ENCODE measurements at places on chromosomes 5 and 9.

GRCh38 chr9:4211032-4211725 is 88.7 kb downstream of the GLIS3 start:
- DNase-seq, result no peak

DNA sequence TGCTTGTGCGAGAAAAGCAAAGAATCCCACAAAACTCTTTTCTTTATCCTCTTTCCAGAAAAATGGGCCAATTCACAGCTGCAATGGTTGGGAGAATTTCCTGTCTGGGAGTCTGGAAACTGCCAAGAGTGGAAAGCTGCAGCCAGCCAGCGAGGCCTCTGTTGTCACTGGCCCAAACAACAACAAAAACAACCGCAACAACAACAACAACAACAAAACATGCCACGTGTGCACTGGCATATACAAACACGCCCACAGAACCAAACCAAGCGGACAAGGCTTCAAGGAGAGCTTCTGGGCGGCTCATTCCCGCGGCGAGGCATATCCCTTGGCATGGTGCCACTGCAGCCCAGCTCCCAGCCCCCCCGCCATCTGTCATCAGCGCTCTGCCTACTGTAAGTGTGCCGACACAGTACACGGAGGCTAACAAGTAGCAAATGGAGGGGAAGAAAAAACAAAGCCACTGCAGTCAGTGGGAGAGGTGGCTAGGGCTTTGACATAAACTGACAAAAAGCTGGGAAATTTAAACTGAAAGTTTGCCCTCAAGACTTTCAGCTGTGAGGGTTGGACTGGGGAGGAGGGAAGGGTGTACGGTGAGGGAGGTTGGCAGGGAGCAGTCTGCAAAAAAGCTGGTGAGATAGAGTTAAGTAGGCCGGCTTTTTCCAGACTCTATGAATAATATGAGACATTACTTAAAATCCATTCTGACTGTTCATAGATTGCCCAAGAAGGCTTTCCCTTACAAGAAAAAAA is 165.0 kb upstream of the ZNF462 start:
- DNase-seq, result peak; percentile 77

DNA sequence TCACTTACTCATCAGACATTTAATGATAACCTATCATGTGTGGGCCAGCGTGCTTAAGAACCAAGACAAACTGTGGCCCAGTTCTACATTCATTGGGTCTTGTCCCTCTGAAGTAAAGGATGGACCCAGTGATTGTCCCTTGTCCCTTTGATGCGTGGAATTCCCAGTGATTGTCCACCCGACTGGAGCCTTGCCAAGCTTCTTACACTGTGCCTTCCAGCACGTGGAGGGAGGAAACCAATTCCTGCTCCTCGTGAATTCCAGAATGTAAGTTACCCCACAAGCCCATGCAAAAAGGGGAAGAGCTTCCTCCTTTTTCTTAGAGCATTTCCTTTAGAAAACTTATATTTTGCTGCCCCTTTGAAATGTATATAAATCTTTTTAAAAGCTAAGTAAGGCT is 7.9 kb downstream of the CKMT2 start:
- DNase-seq, result no peak

DNA sequence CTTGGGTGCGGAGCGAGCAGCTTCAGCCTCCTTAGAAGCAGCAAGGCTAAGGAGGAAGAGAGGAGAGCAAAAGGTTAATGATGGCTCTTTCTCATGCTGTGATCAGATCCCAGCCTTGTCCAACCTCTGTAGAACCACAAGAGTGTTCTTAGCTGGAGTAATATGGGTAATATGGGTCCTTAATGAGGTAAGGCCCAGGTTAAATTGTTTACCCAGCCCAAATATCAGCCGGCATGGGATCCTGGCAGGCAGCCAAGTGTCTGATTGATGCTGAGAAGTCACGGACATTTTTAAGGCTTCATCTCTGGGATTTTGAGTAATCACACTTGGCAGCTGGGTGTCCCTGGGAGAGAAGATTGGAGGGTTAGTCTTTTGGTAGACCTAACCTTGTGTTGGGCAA is 32.3 kb downstream of the GLRA1 start:
- no peak for DNase-seq

GRCh38 chr5:77294185-77294584 is 83.7 kb downstream of the PDE8B start:
- no peak for DNase-seq

DNA sequence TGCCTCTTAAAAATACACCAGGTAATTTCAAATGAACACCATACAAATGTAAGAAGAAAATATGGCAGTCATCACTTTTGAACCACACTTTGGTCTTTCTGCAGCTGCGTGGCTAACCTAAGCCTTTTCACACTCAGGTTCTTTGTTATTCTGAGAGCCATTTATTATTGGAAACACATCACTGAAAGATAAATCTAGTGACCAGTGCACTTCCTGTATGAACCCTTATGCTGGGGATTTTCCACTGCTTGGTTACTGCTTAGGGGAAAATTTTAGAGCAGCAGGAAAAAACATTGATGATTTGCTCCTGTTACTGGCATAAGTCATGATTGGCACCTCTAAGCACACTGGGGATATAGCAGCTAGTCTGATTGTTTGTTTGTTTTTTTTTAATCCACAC is 58.6 kb upstream of the RANBP3L start:
- DNase-seq, result no peak

- DNase-seq, result no peak
Observed at GRCh38 chr5:14816999-14817761, 54.4 kb downstream of the ANKH start.

DNA sequence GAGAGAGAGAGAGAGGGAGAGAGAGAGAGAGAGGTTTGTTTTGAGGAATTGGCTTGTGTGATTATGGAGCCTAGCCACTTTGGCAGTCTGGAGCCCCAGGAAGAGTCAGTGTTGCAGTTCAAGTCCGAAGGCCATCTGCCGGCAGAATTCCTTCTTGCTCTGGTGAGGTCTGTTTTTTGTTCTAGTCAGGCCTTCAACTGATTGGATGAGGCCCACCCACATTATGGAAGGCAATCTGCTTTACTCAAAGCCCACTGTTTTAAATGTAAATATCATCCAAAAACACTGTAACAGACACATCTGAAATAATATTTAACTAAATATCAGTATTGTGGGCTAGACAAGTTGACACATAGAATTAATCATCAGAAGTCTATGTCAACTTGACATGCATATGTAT is 11.4 kb upstream of the GRM6 start:
- DNase-seq, result no peak

DNA sequence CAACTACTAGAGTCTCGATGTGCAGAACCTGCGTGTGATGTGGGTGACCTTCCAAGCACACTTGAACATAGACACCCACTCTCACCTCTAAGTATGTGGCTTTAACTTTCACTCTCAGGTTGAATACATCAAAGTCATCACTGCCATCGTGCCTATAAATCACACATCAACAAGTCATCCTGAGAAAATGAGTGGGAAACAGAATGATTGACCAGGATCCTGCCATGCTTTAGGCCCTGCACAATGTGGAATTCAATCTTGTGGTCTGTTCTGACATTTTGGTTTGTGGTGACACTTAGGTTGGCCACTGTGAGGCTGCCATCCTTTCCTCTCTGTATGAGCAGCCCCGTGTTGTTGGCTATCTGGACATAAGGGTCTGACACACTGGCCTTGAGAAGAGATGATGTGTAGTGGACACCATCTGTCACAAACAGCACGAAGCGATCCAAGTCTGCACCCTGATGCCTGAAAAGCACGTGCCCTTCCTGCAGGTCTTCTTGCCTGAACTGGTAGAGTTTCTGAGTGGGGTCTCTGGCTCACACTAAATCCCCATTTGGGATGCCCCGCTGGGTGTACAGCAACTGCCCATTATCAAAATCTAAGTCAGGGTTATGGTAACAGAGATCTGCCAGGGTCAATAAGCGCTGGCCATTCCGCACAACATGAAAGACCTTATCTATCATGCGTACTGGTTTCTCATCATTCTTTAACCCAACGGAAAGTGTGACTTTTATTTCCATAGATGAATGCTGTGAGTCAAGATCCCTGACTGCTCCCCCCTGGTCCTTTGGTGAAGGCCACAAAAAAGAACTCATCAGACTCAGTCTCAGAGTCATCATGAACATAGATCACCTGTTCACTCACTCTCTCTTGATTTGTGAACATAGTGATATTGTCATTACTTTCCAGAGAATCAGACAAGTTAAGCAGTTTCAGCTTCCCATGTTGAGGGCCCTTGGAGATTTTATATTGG is 116.6 kb downstream of the ESM1 start:
- DNase-seq, result no peak

DNA sequence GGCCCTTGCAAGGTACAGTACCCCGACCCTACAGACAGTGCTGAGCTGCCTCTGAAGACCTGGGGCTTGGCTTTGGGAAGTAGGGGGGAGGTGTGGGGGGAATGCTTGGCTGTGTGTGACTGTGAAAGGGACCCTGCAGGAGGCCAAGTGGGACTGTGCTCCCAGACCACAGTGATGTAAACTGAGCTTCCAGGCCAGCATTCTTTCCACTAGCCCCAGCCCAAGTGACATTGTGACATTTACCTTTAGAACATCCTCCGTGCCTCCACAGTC is 31.2 kb downstream of the HMCN2 start:
- DNase-seq, result no peak

DNA sequence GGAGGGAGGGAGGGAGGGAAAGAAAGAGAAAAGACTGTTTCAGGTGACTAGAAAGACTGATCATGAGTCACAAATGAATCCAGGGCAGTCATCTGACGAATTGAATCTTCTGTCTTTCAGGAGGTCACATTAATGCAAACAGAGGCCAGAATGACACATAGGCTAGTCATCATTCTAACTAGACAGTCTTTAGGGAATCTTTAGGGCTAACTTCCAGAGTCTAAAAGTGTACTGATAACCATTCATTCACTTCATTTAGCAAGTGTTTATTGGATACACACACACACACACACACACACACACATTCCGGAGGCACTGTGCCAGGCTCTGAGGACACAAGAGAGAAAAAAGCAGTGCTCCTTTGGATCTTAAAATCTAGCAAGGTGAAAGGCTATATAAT is 156.7 kb downstream of the EBF1 start:
- DNase-seq, result no peak

DNA sequence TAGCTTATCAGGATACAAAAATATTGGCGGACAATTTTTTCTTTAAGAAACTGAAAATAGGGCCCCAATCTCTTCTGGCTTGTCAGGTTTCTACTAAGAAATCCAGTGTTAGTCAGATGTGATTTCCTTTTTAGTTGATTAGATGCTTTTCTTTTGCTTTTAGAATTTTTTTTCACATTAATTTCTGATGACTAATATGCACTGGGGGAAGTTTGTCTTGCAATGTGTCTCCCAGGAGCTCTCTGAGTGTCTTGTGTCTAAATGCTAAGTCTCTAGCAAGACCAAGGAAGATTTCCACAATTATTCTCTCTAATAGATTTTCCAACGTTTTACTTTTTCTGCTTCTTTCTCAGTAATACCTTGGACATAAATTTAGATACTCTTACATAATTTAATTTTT is 559.8 kb upstream of the TYRP1 start:
- DNase-seq, result no peak

DNA sequence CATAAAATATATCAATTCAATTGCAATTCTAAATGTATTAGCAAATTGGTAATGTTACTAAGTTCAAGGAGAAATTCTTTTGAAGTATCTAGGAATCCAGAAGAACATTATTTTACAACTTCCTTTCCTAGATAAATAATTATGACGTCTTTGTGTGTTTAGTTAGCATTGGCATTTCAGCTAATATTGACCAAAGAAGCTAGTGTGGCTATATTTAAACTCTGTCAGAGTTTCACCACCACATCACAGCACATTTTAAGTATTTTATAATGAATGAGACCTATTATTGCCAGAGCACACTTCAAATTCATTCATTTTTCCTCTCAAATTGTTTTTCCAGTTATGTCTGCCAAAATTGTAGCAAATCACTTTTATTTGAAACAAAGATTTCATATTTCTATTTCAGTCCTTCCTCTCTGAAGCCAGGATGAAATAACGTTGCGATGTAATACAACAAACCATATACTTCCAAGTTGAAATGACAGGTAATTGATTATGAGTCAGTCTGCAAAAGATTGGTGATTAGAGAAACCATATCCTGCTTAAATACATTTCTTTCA is 18.9 kb downstream of the PLK2 start:
- no peak for DNase-seq

DNA sequence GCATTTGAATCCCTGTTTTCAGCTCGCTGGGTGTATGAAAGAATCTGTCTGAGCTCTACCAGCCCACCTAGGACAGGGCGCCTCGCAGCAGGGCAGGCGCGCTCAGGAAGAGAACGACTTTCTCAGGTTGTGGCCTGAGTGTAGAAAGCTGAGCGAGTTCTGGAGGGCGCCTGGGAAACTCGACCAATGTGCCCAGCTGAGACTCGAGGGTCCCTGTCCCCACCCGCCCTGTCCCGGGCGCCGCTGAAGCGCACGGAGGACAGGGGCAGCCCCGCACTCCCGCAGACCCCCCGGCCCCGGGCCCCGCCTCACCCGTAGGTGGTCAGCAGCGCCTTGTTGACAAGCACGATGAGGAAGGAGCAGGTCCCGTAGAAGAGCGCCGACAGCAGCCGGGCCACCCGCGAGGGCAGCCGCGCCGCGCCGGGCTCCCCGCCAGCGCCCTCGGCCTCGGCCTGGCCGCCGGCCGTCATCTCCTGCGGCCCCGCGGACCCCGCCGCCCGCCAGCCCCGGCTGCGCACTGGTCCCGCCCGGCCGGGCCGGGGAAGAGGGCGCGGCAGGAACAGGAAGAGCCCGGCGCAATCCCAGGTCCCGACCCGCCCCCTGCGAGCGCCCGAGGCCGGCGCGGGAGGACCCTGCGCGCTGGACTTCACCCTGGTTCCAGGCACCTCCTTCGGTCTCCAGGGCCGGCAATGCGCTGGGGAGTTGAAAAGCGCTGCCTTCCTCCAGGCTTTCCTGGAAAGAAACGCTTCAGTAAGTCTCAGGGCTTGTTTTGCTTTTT is at the start of gene SLC35D2:
SLC35D2 (minus strand) TSS at position 547 of the 778 bp plus-strand sequence; CDS start at position 470, 77 bp downstream.
- peak; percentile 93 for DNase-seq

GRCh38 chr9:126927419-126927818 is 12.8 kb downstream of the RALGPS1 start:
- no peak for DNase-seq

- DNase-seq, result no peak
Observed at GRCh38 chr5:72129725-72130124, 22.4 kb downstream of the MAP1B start.

- no peak for DNase-seq
Observed at GRCh38 chr9:120724757-120725400, 10.6 kb upstream of the MEGF9 start.

DNA sequence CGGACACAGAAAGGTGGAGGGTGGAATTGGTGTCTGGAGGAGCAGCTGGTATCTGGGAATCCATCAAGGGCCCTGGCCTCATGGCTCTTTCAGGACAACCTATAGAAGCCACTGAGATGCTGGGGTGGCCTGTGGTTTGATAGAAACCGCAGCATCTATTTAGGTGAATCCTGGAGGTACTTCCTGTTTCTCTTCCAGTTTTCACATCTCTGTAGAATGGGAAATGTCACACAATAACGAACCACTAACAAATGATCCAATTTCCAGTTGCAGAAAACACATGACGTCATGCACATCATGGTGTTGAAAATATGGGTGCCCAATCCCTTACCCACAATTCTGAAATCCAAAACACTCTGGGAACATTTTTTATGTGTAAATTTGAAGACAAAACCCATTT is 52.2 kb downstream of the ROPN1L start:
- DNase-seq, result no peak

GRCh38 chr5:68381909-68382308 is 166.4 kb downstream of the PIK3R1 start:
- no peak for DNase-seq

GRCh38 chr5:141077826-141078225 is 16.6 kb upstream of the PCDHB2 start:
- DNase-seq, result no peak

- no peak for DNase-seq
Observed at GRCh38 chr9:89454498-89455355, 43.2 kb downstream of the SEMA4D start.

Measured in SK-N-SH (cell line).